Ascending aorta (tissue), 2 donors: ENCODE measurements at places on chromosomes 12 and 14. TPM values are rescaled to one million over a fixed set of nuclear protein-coding genes. Genes with fewer than 3 reads are reported as not detected.

HCAR3 gene
- not detected for total RNA-seq

CBLN3 gene
- total RNA-seq = 2.2 TPM

KRT77 gene
- total RNA-seq = not detected

KRT71 gene
- not detected for total RNA-seq

RNASE1 gene
- 515 TPM for total RNA-seq

TPPP2 gene
- not detected for total RNA-seq

EPYC gene
- not detected for total RNA-seq

CFAP251 gene
- total RNA-seq = 0.75 TPM

TMEM52B gene
- not detected for total RNA-seq

AKAP6 gene
- 21.1 TPM for total RNA-seq

RNASE7 gene
- total RNA-seq = not detected

CCDC198 gene
- not detected for total RNA-seq

CLEC14A gene
- 192 TPM for total RNA-seq

CRIP1 gene
- 106 TPM for total RNA-seq

TAS2R9 gene
- total RNA-seq = not detected

RAB3IP gene
- total RNA-seq = 17.2 TPM

AQP6 gene
- total RNA-seq = not detected

HAL gene
- total RNA-seq = 1.5 TPM

RHOJ gene
- total RNA-seq = 12.9 TPM

SLC38A4 gene
- total RNA-seq = not detected

LAG3 gene
- total RNA-seq = not detected

RESF1 gene
- 26.0 TPM for total RNA-seq

CD163 gene
- 120 TPM for total RNA-seq

PPFIBP1 gene
- 56.4 TPM for total RNA-seq

SYCP3 gene
- total RNA-seq = not detected

PIANP gene
- total RNA-seq = not detected

PRICKLE1 gene
- 1.8 TPM for total RNA-seq
